ENCODE measurements at places on chromosomes 3 and 15. TPM values are rescaled to one million over a fixed set of nuclear protein-coding genes. Genes with fewer than 3 reads are reported as not detected.

The STARD9 gene
- total RNA-seq = 67.8 TPM

The CELSR3 gene
- total RNA-seq = 3.0 TPM

The IQCF5 gene
- total RNA-seq = not detected

The SEMA3F gene
- 25.5 TPM for total RNA-seq

The RTF1 gene
- 20.0 TPM for total RNA-seq

The PLAAT1 gene
- total RNA-seq = not detected

The GOLGA8T gene
- 11.5 TPM for total RNA-seq

The SETD5 gene
- 102 TPM for total RNA-seq

The IGF2BP2 gene
- 2.7 TPM for total RNA-seq

The UTS2B gene
- not detected for total RNA-seq

The SPRED1 gene
- 24.6 TPM for total RNA-seq

The GPR160 gene
- 2.3 TPM for total RNA-seq

The SH2D7 gene
- total RNA-seq = not detected

The PLA1A gene
- 4.9 TPM for total RNA-seq

DNA sequence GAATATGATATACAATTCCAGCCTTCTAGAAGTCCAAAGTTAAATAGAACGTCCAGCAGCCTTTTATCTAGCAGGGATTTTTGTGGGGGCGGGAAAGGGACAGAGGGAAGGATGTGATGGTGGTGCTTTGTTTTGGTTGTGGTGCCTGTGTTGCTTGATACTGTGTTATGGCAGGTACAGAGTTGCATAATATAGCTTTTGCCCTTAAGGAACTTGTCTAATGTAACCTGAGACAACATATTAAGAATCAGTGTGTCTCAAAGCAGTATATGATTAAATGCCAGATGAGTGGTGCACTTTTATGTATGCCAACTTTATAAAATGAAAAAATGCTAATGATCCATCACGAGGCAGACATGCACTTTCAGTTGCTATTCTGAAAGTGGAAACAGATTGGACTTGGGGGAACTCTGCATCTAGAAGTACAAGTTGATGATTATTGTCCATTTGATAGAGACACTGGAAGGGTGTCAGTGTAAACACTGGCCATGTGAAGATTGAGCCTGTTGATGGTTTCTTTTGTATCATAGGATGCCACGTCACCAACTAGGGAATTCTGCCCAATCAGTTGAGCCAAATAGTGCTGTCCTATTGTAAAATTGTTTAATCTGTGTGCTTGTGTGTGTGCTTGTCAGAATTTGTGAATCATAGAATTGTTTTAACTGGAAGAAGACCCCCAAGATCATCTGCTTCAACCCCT is 23.0 kb downstream of the NEO1 start:
- no peak for DNase-seq

- no peak for DNase-seq
These were observed 1.6 kb downstream of the NRG4 start for GRCh38 chr15:76010613-76011012.

GRCh38 chr3:112699436-112699978 is 58.6 kb upstream of the CCDC80 start:
- no peak for DNase-seq

GRCh38 chr3:120766576-120766975 is 24.0 kb downstream of the GTF2E1 start:
- no peak for DNase-seq

- DNase-seq = no peak
These were observed 238.2 kb downstream of the GREM1 start for GRCh38 chr15:32956006-32956405.

GRCh38 chr3:52838561-52839267 is 3.9 kb upstream of the MUSTN1 start:
- no peak for DNase-seq

DNA sequence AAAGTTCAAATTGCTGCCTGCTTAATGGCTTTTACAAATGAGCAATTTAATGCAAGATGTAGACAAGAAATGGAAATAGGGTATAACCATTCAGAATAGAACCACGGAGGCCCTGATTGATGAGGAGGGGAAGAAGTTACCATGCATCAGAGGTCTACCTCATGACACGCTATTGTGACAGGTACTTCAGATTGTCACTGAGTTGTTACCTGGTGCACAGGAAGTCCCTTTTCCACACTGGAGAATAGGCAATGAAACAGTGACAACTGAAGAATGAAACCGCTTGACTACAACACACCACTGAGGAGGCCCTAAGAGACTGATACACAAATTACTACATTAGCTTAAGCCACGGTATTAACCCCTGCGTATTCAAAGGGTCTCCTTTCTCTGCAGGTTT is 251.2 kb downstream of the RYR3 start:
- no peak for DNase-seq

GRCh38 chr3:4425707-4426106 is 41.4 kb downstream of the SUMF1 start:
- DNase-seq = no peak

DNA sequence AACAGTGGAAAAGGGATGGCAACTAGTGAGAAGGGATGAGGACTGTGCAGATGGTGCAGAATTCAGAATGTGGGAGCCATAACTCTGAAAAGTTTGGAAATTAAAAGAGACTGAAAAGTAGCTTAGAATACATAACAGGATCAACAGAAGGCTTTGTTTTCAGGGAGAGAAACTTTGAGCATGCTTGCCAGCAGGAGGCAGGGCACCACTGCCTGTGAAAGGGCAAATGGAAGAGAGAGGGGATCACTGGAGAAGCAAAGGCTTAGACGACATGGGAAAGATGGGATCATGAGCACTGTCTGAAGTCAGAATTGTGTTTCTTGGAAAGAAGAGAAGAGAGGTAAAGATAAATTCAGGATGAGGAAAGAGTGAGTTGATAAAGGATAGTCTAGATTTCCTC is 99.6 kb downstream of the ABI3BP start:
- DNase-seq = no peak

DNA sequence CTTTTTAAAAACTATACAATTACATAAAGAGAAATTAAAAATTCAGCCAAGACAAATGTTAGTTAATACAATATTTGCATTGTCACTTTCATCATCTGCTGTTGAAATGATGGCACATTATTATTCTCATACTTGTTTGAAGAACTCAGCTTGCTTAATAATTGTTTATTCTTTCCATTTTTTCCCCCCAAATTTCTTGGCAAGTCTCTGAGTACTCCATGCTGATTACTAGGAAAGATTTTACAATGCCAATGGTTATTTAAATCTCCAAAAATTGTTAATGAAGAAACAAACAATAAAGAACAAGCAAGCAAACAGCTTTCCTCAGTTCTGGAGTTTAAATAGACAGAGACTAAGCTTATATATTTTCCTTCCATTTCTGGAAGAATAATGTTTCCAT is 15.1 kb upstream of the STXBP5L start:
- DNase-seq = no peak

- no peak for DNase-seq
These were observed 514.8 kb downstream of the EPHA3 start for GRCh38 chr3:89622063-89622700.

GRCh38 chr3:125045965-125046364 is 9.8 kb downstream of the HEG1 start:
- no peak for DNase-seq
